Stimulated activated CD4-positive, alpha-beta T cell treated with anti-CD3 and anti-CD28 coated beads, Interleukin-15, amount 100 ng/mL, for 1 hour (primary cell): ENCODE measurements at places on chromosomes 6 and 20.

DNA sequence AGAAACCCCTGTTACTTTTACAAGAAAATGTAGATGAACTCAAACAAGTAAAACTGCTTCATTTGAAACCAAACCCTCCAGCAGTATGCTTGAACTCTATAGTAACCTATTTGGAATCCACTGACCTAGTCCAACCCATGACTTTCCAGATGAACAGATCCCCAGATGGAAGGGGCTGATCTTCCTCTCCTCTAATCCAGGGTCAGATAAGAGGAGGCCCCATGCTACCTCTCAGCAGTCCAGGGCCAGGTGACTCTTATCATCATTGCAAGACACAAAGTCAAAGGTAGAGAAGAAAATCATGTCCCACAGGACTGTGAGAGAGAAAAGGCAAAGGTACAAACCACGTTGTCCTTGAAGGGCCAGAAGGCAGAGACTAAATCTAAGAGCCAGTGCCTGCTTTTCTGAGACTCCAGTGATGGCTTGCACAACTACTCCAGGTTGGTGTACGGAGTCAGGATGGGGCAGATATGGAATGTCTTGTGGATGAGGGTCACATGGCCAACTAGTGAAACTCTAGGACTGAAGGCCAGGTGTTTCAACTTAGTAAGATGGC is 81.4 kb upstream of the MYLIP start:
- DNase-seq, result no peak

DNA sequence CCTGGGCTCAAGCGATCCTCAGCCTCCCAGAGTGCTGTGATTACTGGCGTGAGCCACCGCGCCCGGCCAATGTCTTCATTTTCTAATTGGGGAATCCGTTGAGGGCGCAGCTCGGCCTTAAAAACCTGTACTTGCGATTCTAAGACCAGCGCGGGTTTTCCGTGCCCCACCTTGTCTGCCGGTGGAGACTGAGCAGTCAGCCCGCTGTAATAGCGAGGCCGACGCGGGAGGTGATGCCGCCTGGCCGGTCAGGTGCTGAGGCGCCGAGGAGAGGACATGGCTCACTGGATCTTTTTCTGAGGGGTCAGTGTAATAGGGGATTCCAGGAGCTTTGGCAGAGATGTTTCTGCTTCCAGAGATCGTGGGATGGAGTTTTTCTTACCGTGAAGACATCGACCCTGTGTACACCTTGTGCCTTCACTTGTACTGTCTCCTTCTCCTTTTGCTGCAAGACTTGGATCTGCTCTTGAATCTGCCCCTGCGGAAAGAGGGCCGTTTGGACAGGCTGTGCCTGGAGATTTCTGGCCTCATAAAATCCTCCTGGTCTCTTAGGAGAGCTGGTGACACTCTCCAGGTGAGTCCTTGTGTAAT is 1.5 kb downstream of the TRIM31 start:
- DNase-seq, result no peak

- DNase-seq, result no peak
Observed at GRCh38 chr6:164756142-164756541, 553.3 kb downstream of the C6orf118 start.

DNA sequence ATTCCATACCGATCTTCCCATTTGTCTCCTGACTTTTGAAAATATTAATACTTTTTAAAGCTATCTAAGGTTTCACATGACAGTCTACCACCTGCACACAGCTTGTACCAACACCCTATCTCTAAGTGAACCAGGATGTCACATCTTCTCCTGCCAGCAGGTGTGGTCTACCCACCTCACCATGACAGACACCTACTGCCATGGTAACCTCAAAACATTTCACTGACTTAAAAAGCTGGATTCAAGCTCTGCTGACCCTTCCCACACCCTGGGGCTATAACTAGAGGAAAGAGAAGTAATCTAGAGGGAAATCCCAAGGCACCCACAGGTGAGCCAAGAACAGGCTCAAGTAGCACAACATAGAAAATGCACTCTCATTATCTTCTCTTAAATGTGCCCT is 1.2 kb downstream of the SLC17A3 start:
- DNase-seq, result no peak

- no peak for DNase-seq
Observed at GRCh38 chr6:82017288-82017687, 230.3 kb downstream of the IBTK start.

DNA sequence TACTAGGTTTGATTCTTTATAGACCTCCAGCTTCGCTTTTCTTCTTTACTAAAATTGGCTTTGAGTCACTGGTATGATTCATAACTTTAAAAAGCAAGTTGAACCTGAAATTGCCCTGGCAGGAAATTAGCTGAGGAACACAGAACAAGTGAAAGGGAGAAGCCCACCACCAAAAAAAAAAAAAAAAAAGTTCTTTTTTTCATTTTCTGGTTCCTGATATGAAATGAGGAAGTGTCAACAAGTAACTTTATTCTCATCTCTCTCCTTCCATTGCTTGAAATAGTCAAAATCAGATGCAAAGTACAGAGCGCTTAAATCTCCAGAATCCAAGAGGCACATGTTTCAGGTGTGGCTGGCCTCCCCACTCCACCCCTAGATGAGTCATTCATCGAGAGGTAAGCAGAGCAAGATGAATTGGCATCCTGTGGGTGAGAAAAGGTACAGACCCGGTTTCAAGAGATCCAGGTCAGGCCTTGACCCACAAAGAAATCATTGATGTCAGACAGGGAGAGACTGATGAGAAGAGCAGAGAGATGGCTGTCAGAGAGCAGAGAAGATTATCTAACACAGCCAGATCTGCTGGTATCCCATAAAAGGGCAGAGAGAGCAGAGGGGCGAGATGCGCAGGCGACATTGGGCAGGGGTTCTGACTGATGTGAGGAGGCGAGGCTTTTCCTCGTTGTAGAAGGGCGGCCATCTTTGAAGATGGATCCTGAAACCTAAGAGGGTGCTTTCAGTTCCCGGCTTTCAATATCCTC is 54.8 kb upstream of the MBOAT1 start:
- DNase-seq, result no peak

DNA sequence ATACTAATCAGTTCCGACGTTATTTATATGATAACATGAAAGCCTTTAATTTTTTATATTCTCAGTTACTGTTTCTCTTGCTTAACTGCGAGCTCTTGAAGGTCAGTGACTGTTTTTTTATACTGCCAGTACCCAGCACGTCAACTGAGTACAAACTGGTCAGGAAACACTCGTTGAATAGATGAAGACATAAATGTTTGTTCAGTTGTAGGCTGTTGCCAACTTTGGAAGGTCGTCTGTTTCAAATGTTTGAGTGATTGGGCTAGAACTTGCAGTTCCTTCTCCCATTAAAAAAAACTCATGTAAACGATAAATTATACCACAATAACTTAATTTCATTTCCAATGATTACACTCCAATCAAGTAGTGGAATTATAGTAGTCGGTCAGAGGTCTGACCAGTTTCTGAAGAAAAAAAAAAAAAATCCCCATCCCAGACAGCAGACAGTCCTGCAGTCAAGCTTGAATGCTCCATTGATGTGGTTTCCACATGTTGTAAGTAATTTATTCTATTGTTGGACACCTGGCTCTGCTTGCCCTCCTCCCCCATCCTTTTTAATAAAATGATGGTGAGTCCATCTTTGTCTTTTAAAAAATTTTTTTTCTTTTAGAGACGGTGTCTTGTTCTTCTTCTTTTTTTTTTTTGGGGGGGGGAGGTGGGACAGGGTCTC is 81.1 kb downstream of the SASH1 start:
- no peak for DNase-seq

GRCh38 chr6:26059941-26060340 is 27.3 kb upstream of the HFE start:
- no peak for DNase-seq

DNA sequence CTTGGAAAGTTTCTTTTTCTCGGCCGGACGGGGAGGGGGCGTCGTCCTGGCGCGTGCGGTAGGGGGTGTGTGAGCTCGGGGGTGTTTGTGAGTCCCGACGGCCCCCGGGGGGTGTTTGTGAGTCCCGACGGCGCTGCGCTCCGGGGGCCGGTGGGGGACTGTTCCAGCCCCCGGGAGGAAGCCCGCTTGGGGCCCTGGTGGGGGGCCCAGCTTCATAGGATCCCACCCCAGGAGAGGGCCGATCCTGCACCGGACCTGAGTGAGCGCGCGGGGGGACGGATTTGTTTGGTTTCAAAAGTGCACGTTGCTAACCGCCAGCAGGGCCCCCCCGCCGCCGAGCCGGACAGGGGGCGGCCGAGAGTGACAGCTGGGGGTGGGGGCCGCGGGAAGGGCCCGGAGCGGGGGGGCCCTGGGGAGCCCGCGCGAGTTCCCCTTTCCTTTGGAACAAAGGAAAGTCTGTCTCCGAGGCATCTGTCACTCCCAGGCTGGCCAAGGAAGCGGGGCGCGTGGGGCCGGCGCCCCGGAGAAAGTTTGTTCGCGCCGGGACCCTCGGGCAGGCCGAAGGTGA is 485 bp downstream of the TGIF2 start:
- DNase-seq, result no peak

GRCh38 chr20:2304180-2304579 is 8.4 kb downstream of the TGM3 start:
- DNase-seq, result no peak

DNA sequence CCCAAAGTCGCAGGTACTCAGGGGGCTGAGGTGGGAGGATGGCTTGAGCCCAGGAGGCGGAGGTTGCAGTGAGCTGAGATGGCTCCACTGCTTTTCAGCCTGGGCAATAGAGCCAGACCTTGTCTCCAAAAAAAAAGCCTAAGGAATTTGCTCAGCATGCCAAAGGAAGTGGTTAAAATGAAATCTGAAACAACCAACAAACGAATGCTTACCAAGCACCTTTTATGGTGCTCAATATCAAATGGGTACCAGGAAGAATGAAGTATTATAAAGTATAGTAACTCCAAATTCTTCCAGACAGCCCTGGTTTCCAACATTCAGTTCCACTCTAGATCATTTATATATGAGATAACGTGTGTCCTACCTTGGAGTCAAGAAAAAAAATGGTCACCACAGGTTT is 14.0 kb downstream of the GMDS start:
- DNase-seq, result no peak

DNA sequence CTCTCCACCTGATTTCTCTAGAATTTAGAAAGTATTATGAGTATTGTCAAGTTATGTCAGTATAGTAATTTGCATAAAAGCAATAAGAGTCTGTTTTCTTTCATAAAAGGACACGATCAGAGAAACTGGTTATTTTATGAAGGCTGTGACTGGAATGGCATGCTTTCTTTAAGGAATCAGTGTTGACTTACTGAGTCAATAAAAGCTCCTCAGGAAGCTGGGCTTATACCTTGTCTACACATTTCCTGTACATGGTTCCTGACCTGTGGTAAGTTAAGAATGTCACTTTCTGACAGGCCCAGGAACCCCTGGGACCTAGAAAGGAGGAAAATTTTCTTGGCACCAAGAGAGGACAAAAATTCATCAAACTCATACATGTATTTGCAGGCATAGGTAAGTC is 1224.0 kb upstream of the ADGRB3 start:
- no peak for DNase-seq

GRCh38 chr20:63499338-63499969 is 571 bp upstream of the EEF1A2 start:
- no peak for DNase-seq

GRCh38 chr6:94270091-94270948 is 851.0 kb upstream of the EPHA7 start:
- DNase-seq, result no peak

- no peak for DNase-seq
Observed at GRCh38 chr20:59221049-59221706, 57.6 kb downstream of the ZNF831 start.

- no peak for DNase-seq
Observed at GRCh38 chr6:121912905-121913304, 477.5 kb downstream of the GJA1 start.

DNA sequence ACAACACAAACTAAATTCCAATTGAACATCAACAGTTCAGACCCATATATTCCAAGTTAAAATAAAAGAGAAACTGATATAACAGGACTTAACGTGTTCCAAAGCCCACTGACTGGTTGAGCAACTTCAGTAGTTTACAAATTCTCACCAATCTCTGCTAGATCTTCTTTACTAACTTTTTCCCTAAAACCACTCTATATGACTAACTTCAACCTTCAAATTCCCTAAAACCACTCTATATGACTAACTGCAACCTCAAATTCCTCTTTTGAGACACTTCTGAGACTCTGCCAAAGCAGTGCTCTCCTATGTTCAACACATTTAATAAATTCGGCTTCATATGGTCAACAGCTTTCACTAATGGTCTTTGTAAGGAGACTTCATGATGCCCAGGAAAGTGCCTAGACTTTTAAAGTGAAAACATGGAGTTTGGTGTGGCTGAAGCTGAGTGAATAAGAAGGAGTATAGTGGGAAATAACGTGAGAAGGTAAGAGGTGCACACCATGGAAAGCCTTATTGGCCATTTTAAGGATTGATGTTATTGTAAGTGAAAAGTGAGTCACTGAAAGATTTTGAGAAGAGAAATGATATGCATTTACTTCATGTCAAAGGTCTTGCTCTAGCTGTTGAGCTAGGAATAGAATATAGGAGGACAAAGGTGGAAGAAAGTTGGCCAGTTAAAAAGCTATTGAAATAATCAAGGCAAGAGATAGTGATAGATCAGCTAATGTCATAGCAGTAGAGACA is 134.0 kb upstream of the HCRTR2 start:
- DNase-seq, result no peak

GRCh38 chr6:37793067-37793466 is 26.5 kb upstream of the ZFAND3 start:
- no peak for DNase-seq

DNA sequence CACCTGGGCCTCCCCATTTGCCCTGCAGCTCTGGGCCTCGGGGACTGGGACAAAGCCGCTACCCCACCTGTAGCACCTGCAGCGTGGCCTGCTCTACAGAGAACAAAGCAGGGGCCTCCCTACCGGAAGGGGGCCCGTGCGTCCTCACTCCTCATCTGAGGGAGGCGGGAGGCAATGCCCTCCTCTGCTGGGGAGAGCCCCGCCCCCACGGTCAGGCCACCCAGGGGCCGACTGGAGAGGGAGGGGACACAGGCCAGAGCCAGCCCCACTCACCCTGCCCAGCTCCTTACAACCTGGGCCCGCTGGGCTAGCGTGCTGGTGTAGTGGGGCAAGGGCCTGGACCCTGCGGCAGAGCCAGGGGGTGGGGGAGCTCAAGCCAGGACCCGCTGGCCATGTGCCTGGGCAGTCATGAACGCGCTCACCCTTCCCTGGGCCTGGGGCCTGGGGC is 8.0 kb downstream of the LAMA5 start:
- DNase-seq, result no peak

GRCh38 chr6:136289579-136290409 is at the start of gene BCLAF1:
BCLAF1 (minus strand) TSS chr6:136289846; CDS start chr6:136279866, 9,980 bp downstream.
- DNase-seq, result peak; percentile 99

GRCh38 chr6:121573481-121573880 is 138.0 kb downstream of the GJA1 start:
- DNase-seq, result no peak

- no peak for DNase-seq
Observed at GRCh38 chr6:56716229-56716628, 73.5 kb upstream of the DST start.

DNA sequence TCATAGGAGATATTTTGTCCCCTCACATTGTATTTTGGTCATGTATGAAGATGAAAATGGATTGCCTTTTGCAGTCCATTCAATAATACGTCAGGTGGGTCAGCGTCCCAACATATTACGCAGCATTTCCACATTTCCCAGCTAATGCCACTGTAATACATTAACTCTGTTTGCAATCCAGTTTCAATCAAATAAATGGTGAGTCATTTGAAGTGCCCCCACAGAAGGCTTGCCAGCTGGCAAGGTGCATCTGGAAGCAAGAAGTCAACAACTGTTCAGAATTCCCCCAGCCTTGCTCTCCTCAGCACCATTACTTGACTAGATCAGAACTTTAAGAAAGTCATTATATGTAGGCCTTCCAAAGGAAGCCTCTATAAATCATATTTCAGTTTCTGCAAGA is 50.4 kb downstream of the PHACTR1 start:
- DNase-seq, result no peak
